ENCODE measurements at places on chromosomes 2 and 18. TPM values are rescaled to one million over a fixed set of nuclear protein-coding genes. Genes with fewer than 3 reads are reported as not detected.

DNA sequence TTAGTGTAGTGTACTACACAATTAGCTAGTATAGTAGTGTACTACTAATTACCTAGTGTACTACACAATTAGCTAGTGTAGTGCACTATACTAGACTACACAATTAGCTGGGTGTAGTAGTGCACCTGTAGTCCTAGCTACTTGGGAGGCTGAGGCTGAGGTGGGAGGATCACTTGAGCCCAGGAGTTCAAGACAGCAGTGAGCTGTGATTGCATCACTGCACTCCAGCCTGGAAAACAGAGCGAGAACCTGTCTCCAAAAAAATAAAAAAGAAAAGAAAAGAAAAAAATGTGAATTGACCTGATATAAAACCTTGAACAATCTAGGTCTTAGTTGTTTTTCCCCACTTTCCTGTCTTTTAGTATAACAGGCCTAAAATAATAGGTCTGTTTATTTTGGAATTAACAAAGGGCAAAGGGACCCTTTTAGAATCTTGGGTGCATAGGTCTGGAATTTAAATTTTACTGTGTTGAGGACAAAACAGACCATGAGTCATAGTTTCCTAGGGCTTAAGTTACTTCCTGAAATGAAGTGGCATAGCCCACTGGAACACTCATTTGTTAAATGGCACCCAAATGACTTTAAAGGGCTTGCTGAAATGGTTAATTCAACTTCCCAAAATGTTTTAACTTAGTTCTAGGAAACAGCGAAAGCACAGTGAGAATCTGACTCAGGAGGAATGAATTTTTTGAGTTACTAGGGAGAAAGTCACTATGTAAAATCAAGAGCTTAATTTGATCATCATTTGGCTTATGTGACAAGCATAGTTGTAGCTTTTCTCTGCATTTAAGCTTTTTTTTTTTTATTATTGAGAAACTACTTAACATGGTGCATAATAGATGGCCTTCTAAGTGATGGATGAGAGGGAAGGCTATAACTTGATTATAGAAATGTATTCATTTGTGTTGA lies 50.7 kb upstream of the ARL5A start:
- DNase-seq, result no peak

MAB21L4 gene
- total RNA-seq, result not detected

BCL11A gene
- 0.07 TPM for total RNA-seq

DNA sequence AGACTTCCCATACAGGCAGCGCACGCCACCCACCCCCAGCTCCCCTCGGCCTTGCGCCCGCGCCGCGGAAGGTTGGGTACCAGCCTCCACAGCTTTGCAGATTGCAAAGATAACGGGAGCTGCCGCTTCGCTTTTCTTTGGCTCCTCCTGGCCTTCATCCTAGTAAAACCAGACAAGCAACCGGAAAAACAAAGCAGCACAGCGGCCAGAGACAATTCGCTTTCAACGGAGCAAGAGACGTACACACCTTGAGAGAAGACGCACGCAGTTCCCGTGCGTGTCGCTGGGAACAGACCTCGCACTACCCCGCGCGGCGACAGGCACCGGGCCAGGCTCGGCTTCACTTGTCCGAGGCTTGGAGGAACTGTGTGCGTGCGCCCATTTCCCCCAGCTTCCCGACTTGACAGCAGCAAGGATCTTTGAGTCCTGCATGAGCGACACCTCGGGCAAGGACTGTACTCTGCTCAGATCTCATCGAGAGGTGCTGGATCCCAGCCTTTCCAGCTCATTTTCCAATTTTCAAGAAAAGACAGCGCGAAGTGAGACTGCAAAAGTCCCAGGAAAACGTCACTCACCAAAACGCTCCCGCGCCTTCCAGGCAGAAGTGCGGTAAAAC lies 964 bp downstream of the ZBTB7C start:
- DNase-seq, result no peak

KLHL14 gene
- total RNA-seq, result not detected

DNA sequence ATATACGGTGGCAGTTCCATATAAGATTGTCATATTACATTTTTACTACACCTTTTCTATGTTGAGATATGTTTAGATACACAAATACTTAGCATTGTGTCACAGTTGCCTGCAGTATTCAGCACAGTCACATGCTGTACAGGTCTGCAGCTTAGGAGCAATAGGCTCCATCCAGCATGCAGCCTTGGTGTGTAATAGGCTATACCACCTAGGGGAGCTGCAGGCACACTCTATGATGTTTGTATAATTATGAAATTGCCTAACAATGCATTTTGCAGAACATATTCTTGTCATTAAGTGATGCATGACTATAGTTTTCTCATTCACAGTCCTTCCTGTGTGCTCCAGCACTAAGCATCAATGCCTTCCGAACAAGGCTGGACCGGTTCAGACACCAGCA lies 133.4 kb downstream of the NDUFA10 start:
- DNase-seq, result no peak

- no peak for DNase-seq
Measured at GRCh38 chr2:198168651-198169050, 364.3 kb downstream of the PLCL1 start.

DNA sequence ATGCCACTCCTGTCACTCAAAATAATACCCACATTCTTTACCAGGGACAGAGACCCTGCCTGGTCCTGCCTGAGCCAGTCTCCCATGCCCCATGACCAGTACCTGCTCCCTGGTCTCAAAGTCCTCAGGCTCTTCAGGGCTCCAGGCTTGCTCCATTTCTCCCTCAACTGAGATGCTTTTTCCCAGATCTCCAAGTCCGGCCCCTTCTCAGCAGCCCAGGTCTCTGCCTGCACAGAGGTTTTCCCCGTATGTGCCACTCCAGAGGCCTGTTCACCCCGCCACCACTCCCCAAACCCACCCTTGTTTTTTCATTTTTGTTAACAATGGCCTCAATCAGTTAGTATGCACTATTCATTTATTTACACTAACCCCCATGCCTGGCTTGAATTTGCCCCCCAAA lies 499.5 kb upstream of the MYT1L start:
- DNase-seq, result no peak

GRCh38 chr2:237464757-237465391 lies 22.2 kb upstream of the MLPH start:
- no peak for DNase-seq

GRCh38 chr18:55249550-55249949 lies 290.3 kb upstream of the CCDC68 start:
- no peak for DNase-seq

DNA sequence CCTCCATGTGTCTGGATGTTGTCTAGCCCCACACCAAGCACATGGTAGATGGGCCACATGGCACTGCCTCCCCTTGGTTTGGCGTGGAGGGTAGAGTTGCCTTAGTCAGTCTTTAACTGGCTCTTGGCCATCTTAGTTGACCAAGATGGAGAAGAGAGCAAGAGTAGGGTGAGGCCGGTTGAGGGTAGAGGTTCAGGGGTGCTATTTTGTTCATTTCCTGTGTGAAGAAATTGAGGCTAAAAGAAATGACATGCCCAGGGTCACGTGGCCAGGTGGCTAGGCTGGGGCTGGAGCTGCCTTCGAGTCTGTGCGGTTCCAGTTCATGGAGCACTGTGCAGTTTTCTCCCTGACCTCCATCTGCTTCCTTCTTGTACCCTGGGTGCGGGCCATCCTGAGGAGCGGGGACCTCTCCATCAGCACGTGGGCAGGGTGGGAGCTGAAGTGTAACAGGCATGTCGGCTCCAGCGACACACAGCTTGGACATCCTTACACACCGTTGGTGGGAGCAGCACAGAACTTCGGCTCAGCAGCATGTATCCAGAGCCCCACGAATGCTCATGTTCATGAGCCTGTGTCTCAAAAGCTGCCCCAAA lies 213.2 kb downstream of the GBX2 start:
- no peak for DNase-seq

MAP3K19 gene
- total RNA-seq, result not detected

- no peak for DNase-seq
Measured at GRCh38 chr2:187567126-187567525, 12.9 kb upstream of the TFPI start.

GRCh38 chr2:64629875-64630274 lies 23.8 kb downstream of the SERTAD2 start:
- no peak for DNase-seq

CTAGE1 gene
- total RNA-seq, result not detected

Data from K562 (cell line).